Kidney (tissue), 22 donors: ENCODE measurements at places on chromosomes 5 and 9. TPM values are rescaled to one million over a fixed set of nuclear protein-coding genes. Genes with fewer than 3 reads are reported as not detected.

The IRX4 gene
- not detected for total RNA-seq

- no peaks in the 10 kb centered on the region for H3K27me3 ChIP-seq
- peak overlapping the region; percentile 56 for H3K27ac ChIP-seq
- no peaks in the 10 kb centered on the region for H3K36me3 ChIP-seq
- H3K4me3 ChIP-seq = no peak overlapping the region
- DNase-seq = peak; percentile 46
- no peaks in the 10 kb centered on the region for H3K4me1 ChIP-seq
Observed at GRCh38 chr5:151213803-151214613, 9.9 kb downstream of the CCDC69 start.

DNA sequence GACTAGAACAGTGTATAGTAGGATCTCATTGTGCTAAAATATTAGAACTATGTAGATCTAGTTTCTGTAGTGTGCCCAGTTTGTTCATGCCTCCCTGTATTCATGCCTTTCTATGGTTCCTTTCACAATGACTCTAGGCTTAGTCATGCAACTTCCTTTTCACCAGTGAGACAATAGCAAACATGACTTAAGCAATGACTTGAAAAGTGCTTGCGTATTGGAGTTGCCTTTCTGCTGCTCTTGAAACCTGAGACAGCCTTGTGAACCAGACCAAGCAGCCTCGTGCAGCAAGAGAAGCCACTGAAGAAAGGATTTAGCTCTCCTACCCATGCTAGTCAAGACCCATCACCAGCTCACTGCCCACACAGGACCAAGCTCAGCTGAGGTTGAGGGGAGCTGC, 294.5 kb upstream of the TAS2R1 start:
- no peaks in the 10 kb centered on the region for H3K27me3 ChIP-seq
- no peak for DNase-seq
- H3K36me3 ChIP-seq = no peaks in the 10 kb centered on the region
- no peak overlapping the region for H3K27ac ChIP-seq

The DBH gene
- total RNA-seq = not detected

- H3K4me3 ChIP-seq = no peak overlapping the region
- DNase-seq = no peak
- H3K4me1 ChIP-seq = peaks cover 10% of the 10 kb centered on the region
- peaks cover 9% of the 10 kb centered on the region for H3K27me3 ChIP-seq
- H3K27ac ChIP-seq = no peak overlapping the region
Observed at GRCh38 chr5:31197183-31197582, 3.7 kb downstream of the CDH6 start.

DNA sequence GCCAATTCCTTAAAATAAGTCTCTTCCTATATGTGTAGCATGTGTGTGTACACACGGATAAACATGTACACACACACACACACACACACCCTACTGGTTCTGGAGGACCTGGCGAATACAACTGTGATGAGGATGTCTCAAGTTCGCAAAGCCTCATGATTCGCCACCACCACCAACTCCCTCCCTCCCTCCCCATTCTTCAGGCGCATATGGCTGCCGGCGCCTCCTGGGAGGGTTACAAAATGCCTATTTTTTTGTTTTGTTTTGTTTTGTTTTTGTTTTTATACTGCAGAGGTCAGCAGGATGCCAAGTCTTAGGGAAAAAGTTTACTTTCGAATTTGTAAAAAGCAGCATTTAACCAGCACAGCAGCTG, 88.0 kb downstream of the DAP start:
- H3K27ac ChIP-seq = no peak overlapping the region
- H3K4me3 ChIP-seq = no peak overlapping the region
- DNase-seq = no peak
- H3K36me3 ChIP-seq = no peaks in the 10 kb centered on the region

DNA sequence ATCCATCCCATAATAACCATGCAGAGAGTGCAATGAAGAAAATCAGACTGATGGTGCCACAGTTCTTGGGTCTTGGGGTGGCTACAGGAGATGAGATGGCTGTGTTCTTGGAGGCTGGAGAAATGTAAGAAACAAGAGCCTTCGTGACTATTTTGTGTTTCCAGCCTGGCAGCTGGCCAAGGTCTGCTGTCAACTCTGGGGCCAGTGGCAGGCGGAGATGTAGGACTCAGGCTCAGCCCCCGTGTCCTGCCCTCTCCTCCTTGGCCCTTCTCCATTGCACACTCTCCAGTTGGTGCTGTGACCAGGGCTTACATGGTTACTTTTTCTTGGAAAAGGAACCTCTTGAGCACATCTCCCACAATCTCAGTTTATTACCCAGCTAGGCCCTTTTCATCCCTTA, 235.4 kb downstream of the DMRT2 start:
- H3K4me1 ChIP-seq = no peaks in the 10 kb centered on the region
- H3K27ac ChIP-seq = no peak overlapping the region

The EGFLAM gene
- 5.1 TPM for total RNA-seq

The WWC1 gene
- total RNA-seq = 174 TPM

DNA sequence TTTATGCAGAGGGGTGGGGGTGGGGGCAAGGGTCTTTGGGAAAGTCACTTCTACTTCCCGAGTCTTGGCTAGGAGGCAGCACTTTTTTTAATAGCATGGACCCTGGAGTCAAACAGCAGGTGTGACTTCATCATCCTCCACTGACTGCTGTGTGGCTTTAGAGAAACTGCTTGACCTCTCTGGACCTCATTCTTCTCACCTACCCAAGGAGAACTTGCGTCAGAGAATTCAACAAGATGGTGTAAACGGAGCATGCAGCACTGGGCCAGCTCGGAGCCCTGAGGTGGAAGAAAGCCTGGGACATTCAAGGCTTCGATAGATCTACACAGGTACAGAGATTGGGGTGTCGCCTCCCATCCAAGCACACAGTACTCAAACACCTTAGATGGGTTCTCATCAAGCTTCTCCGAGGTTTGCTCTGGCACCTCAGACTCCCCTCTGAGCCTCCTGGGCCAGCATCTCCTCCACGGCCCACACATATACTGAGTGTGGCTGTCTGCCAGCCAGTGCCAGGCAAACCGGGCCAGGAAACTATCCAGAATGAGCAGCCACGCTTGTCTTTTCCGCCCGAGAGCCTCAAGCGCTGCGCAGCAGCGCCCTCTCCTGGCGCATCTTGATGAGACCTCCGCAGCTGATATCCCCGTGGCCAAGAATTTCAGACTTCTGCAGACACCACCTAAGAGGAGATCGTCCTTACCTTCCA, 4.6 kb upstream of the SLC25A48 start:
- peaks cover 4% of the 10 kb centered on the region for H3K4me1 ChIP-seq
- H3K27me3 ChIP-seq = no peaks in the 10 kb centered on the region
- no peak overlapping the region for H3K4me3 ChIP-seq
- no peaks in the 10 kb centered on the region for H3K36me3 ChIP-seq

DNA sequence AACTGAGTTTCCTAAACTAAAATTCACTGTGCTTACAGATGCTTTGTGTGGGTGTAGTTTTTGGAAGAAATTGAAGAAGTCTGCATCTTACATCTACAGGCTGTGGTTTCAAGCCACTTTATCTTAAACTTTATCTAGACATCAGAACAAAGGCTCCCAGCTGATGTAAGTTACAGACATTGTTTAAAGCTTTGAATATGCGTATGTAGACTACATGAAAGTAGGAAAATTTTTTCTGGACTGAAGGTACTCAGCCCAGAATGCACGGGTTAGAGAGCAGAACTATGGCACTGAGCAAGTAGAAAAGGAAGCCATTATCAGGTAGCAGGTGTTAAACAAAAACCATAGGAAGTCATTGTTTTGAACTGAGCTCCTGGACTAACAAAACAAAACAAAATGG, 185.4 kb downstream of the TTC39B start:
- H3K4me1 ChIP-seq = no peaks in the 10 kb centered on the region
- no peak overlapping the region for H3K27ac ChIP-seq
- no peaks in the 10 kb centered on the region for H3K27me3 ChIP-seq
- H3K4me3 ChIP-seq = no peak overlapping the region
- no peaks in the 10 kb centered on the region for H3K36me3 ChIP-seq
- DNase-seq = no peak

The PCDHB7 gene
- total RNA-seq = 2.3 TPM

The IL3 gene
- not detected for total RNA-seq

- H3K4me3 ChIP-seq = no peak overlapping the region
- H3K27me3 ChIP-seq = no peaks in the 10 kb centered on the region
- peak; percentile 72 for DNase-seq
- no peaks in the 10 kb centered on the region for H3K36me3 ChIP-seq
Observed at GRCh38 chr5:40991168-40991980, 79.8 kb downstream of the MROH2B start.

DNA sequence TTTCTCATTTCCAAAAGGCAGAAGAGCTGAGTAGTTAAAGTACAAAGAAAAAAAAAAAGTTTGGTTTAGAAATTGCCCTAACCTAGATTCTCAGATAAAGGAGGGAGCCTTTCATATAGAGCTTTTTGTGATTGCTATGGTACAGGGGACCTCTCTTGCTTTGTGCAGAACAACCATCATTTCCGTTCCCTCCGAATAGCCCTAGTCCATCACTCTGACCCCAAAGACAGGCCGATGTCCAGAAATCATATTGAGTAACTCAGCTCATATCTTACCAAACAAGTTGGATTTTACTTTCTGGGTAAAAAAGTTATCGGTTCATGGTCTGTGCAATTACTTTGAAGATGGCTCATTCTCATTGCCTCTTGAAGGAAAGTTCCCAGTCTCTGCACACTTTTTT, 36.7 kb upstream of the COL15A1 start:
- H3K4me3 ChIP-seq = no peak overlapping the region
- peaks cover 3% of the 10 kb centered on the region for H3K4me1 ChIP-seq
- no peaks in the 10 kb centered on the region for H3K36me3 ChIP-seq

DNA sequence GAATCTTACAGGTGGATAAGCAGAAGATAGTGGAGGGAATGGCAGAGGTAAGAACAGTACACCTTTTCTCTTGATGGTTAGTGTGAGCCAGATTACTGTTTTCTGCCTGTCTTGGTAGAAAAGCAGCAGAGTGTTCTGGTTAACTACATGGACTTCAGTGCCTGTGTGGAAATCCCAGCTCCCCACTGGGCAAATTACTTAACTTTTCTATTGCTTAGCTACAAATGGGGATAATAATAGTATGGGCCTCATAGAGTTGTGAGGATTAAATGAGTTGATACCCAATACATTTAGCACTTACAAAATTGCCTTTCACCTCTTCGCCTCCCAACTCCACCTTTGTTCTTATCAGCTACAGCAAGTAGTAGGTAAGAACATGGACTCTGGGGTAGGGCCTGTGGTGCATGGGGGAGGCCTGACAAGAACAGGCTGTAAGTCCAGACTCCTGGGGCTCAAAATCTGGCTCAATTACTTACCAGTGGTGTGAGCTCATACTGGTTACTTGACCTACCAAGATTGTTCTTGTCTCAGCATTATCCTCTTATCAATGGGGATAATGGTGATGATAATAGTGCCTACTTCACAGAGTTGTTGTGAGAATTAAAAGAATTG, 125.1 kb downstream of the LIFR start:
- H3K4me3 ChIP-seq = no peak overlapping the region
- H3K27ac ChIP-seq = no peak overlapping the region
- no peaks in the 10 kb centered on the region for H3K27me3 ChIP-seq
- no peak for DNase-seq
- peaks cover under 1% of the 10 kb centered on the region for H3K4me1 ChIP-seq
- H3K36me3 ChIP-seq = no peaks in the 10 kb centered on the region

The SHISAL2B gene
- total RNA-seq = not detected
